ENCODE measurements at places on chromosomes 13 and 19. TPM values are rescaled to one million over a fixed set of nuclear protein-coding genes. Genes with fewer than 3 reads are reported as not detected.

Gene CEACAM16
- total RNA-seq: not detected

Gene NLRP5
- not detected for total RNA-seq

Gene ABCC4
- 10.2 TPM for total RNA-seq

Gene FGF22
- not detected for total RNA-seq

Gene CATSPERD
- not detected for total RNA-seq

Gene ZNF274
- 20.6 TPM for total RNA-seq

Gene TNNT1
- 1.1 TPM for total RNA-seq

Gene ZNF575
- 0.36 TPM for total RNA-seq
